ENCODE measurements at places on chromosomes 4 and X.
A peak's percentile ranks its signal among the peaks of the same experiment; 100 is the strongest.

- DNase-seq: no peak
Measured at GRCh38 chr4:16846540-16847117, 51.8 kb downstream of the LDB2 start.

DNA sequence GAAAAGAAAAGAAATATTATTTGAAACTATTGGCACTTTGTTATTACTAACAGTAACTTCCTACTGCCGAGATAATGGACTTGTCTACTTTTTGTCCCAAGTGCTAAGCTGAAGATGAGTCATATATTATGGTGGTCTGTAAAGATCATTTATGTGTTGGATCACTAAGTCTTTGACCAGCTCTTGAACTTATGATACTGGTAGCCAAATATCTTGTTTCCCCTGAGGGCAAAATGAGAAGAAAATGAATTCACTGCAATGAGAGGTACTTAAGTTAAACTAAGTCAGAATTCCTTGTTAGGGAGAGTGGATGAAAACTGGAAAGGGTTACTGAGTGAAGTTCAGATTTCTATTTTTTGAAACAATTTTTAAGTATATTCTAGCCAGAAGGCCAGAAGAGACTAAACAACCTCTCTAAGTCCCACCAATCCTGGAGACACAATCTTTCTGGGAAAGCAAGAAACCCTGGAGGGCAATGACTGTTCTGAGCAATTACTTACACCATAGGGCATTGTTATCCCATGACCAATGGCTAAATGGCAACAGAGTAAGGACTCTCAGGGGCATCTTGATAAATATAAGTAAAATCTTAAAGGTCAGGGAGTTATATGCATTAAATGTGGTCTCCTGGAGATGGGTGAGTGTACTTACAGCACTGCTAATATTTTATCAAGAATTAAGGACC, 287.7 kb downstream of the STIM2 start:
- DNase-seq: no peak

- peak; percentile 47 for DNase-seq
Measured at GRCh38 chrX:47623540-47624027, 3.9 kb upstream of the SYN1 start.

DNA sequence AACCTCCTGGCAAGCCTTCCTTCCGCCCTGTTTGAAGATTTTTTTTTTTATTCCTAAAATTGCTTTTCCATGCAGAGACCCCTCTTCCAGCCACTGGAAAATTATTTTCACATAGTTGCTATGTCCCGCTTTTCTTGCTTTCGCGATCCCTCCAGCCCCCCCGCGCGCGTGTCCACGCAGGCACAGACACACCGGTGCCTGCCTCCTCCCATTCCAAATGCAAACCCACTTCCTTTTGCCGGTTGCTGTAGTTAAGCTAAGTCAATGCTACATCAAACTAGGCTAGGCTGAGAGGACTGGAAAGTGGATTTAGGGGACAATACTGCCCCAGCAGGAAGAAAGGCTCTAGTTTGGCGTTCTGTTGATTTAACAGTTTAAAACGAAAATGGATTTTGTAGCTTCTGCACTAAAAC, 111.0 kb downstream of the DHX15 start:
- no peak for DNase-seq

GRCh38 chr4:2793586-2794485, 951 bp downstream of the SH3BP2 start:
- no peak for DNase-seq

DNA sequence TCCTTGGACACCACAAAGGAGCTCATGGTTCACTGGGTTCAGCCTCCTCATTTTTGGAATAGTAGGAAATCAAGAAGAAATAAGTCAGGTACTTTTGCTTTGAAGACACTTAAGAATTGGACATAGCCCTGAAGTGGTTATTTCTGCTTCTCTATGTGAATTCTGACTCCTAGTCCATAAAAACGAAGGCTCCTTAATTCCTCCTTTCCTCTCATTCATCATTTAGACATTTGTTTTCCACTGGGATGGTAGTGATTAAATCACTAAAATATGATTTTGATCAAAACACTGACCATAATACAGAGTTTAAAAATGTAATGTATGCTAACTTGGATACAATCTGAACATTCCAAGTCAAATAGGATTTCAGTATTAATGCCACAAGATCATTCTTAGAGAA, 34.7 kb upstream of the CYP2U1 start:
- DNase-seq: no peak

- DNase-seq: no peak
Measured at GRCh38 chrX:31609130-31609529, 537.3 kb upstream of the FTHL17 start.

DNA sequence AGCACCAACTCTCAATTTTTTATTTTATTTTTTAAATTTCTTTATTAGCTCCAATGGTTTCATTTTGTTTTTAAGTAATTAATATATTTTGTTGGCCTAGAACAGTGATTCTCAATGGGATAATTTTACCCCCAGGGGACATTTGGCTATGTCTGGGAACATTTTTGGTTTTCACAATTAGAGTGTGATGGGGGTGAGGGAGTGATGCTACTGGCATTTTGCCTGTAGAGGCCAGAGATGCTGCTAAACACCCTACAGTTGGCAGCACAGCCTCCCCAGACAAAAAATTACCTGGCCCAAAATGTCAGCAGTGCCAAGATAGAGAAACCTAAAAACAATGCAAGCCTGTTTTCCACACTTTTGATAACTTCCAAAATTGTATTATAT, 64.6 kb downstream of the HHIP start:
- no peak for DNase-seq

DNA sequence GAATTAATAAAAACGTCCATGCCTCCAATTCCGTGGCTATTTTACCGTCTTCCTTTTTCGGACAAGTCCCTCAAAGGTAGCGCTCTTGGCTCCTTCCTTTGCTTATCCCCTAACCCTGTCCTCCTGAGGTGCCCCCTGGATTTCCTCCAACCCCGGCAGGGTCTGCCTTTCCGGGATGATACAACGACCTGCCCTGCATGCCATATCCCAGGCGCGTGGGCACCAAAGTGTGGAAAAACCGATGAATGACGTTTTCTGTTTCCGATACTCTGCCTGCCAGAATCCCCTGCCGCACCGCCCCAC, 706 bp upstream of the CSTF2 start:
- DNase-seq: no peak

DNA sequence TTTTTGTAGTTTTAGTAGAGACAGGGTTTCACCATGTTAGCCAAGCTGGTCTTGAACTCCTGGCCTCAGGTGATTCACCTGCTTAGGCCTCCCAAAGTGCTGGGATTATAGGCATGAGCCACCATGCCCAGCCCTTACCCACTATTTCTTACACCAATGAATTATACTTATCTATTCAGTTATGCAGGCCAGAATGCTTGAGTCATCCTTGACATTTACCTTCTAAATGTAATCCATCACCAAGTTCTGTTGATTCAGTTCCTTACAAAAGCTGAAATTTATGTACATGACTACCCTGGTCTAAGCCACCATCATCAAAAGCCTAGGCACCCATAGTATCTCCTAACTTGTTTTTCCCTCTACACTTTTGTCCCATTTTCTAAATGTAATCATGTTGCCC, 585.7 kb downstream of the IL15 start:
- DNase-seq: no peak

All from activated T-cell treated with anti-CD3 and anti-CD28 coated beads, Interleukin-2, amount 50 U/mL, for 1 hour (primary cell).